ENCODE measurements at places on chromosomes 12 and 14.

DNA sequence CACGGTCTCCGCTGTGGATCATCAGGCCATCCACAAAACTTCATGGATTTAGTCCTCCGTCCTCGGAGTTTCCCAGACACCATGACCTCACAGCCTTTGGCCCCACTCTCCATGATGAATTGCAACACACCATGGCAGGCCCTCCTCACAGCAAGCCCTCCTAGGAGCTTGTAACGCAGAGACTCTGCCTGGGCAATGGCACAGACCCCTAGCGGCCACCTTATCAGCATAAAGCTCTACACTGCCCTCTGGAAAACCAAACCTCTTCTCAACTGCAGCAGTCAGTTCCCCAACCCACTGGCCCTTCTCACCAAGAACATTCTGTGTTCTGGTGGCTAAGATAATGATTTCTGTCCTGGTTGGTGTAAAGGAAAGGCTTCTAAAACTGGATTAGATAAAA, 238.4 kb upstream of the USP15 start:
- no peak for DNase-seq

DNA sequence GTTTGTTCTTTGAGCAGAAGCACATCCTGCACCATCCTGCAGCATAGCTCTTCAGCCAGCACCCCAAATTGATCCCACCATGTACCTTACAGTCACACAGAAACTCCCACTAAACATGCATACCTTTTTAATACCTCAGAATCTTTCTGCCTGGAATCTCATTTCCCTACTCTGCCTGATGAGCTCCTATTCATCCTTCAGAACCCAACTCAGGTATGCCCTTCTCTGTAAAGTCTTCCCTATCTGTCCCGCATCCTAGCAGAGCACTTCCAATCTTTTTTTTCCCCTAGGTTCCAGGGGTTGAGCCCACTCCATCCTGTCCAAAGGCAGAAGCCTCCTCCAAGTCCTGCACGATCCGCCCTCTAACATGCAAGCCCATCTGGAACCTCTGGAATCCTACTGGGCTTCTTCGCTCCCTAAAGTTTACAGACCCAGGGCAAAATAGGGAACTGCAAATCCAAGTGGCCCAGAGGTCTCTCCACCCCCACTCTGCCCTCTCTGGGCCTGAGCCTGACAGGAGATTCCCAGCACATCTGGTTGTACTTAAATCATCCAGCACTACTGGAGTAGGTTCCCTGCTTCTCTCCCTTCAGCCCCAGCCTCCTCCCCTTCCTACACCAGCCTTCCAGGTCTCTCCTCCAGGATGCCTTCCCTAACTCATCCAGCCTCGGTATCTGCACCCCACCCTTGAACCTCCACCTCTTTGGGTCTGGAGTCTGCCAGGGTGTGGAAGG, 4.1 kb upstream of the FIGNL2 start:
- DNase-seq, result peak; percentile 57

- DNase-seq, result no peak
These were observed 70.1 kb downstream of the NKX2-1 start for GRCh38 chr14:36449903-36450302.

DNA sequence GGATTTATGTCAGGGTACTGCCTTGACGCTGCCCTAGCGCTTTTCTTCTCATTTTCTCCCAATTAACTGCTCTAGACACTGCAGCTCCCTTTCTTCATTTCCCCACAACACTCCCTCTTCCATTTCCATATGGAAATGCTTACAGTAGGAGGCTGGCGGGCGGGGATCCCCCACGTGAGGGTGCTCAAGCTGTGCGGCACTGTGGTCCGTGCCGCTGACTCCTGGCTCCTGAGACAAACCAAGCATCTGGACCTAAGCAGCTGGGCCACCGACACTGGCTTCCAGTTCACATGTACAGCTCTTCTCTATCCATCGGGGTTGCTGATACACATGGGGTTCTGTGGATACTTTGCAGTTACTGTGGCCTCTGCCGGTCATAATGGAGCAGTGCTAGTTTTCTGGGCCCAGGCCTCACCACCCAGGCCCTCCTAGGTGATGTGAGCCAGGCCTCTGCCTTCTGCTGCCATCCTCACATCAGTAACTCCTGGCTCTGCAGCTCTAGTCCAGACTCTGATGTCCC, 20.2 kb downstream of the TCHP start:
- DNase-seq, result peak; percentile 29

- no peak for DNase-seq
These were observed 58.6 kb downstream of the ACSS3 start for GRCh38 chr12:81136519-81136918.

DNA sequence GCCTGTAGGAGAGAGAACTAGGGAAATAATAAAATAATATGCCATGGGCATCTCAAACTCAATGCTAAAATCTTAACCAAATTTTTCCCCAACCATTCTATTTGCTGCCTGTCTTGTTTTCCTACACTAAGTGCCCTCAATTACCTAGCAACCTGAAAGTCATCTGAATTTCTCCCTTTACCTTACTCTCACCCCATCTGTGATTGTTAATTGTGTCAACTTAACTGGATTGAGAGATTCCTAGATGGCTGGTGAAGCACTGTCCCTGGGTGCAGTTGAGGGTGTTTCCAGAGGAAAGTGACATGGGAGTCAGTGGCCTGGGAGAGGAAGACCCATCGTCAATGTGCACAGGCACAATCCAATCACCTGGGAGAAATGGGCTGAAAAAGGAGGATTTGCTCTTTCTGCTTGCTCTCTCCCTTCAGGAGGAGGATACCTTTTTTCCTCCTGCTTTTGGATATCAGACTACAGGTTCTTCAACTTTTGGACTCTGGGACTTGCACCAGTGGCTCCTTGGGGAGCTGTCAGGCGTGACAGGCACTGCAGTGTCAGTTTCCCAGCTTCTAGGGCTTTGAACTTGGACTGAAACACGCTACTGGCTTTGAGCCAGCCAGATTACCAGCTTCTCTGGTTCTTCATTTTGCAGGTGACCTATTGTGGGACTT, 100.1 kb downstream of the PPP1R12A start:
- DNase-seq, result no peak

GRCh38 chr14:53951627-53952303, 4.9 kb downstream of the BMP4 start:
- no peak for DNase-seq

GRCh38 chr12:112350593-112351592, 31.3 kb downstream of the HECTD4 start:
- DNase-seq, result peak; percentile 47

GRCh38 chr14:65159281-65160062, 57.2 kb upstream of the MAX start:
- no peak for DNase-seq

DNA sequence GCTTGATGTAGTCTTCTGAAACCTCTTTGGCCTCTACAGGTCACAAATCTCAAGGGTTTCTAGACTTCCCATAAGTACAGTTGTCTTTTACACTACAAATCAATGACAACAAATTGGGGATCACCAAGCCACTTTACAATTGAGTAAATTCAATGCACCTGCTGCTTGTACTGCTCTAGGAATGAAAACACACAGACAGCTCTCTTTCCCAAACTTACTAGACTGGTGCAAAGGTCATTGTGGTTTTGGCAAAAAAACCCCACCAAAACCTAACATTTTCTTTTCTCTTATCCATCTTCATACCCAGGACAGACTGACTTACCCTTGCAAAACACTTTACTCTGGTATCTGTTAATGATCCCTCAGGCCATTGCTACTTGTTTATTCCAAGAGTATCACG, 2.7 kb downstream of the M6PR start:
- no peak for DNase-seq

- DNase-seq, result no peak
These were observed 58.8 kb downstream of the TTC7B start for GRCh38 chr14:90757452-90757851.

DNA sequence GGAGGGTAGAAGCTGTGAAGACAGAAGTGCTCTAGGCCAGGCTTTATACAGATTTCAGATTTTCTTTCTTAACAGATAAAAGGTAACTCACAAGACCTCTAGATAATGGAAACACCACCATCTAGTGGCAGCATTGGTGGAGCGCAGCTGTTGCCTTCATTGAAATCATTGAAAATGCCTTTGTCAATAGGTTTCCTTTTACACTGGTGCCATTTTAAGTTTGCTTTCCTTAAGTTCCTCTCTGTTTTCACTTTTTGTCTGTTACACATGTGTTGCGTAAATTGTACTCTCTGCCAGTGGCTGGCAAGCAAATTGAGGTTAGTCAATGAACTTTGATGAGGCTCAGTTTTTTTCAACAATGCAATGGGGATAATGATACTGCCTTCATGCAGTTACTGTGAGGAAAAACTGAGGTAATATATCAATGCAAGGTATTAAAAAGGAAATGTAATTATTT, 31.1 kb downstream of the ALDH1L2 start:
- peak; percentile 61 for DNase-seq

DNA sequence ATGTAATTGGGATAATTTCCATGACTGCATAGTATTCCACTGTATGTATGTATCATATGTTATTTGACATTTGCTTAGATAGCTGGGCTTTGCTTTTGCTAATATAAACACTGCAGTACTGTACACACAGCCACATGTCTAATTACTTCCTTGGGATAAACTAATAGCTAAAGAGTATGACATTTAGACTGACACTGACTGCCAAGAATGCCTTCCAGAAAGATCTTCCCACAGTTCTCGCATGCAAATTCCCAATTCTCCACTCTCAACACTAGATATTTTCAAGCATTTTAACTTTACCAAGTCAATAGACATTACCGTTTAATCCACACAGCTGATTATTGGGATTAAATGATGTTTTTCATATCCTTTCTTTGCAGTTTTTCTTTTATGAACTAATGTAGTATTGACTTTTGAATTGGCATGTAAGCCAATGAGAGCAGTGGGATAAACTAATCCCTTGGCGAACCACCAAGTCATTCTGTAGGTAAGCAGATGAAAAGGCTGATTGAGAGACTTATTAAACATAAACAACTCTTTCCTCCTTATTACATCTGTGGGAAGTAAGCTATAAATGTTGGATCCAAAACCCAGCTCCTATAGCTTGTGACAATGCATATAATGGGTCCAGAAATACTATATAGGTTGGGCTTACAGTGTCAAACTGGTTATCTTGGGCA, 55.5 kb downstream of the STON2 start:
- no peak for DNase-seq

GRCh38 chr14:95359994-95360826, 40.5 kb upstream of the CLMN start:
- DNase-seq, result no peak

GRCh38 chr12:31217356-31218130, 108.4 kb downstream of the SINHCAF start:
- DNase-seq, result no peak

GRCh38 chr12:47602325-47602724, 103.5 kb downstream of the RPAP3 start:
- DNase-seq, result peak; percentile 61

DNA sequence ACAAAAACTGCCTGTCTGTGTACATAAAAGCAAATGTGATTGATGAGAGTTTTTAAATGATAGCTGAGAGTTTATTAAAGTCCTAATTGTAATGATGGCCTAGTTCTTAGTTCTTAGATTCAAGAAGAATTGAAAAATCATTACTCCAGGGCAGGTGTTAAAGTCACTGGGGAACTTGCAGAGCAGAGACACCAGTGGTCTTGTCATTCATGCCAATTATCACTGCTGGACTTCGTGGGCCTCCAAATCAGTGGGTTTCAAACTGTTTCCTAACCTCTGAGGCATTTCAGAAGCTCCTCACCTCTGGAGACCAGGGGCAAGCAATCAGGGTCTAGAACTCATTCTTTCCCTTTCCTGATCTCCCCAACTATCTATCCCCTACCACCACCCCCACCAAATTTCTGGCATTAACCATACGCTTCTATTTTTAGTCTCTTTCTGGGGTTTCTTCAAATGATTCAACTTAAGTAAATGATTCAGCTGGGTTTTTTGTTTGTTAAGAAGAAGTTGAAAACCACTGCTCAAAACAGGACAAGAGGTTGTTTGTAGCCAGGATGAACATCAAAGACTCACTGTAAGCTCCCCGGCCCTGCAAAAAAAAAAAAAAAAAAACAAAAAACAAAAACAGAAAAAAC, 80.1 kb downstream of the CEP83 start:
- no peak for DNase-seq
